Esophagus muscularis mucosa (tissue), 4 donors: ENCODE measurements at places on chromosomes 1 and 21.

GRCh38 chr1:236663934-236664333, 22.4 kb upstream of the ACTN2 start:
- H3K27ac ChIP-seq: no peak overlapping the region
- H3K36me3 ChIP-seq: no peaks in the 10 kb centered on the region
- DNase-seq: no peak
- H3K27me3 ChIP-seq: no peaks in the 10 kb centered on the region
- H3K4me3 ChIP-seq: no peak overlapping the region

GRCh38 chr1:6831366-6831765, 46.1 kb downstream of the CAMTA1 start:
- H3K36me3 ChIP-seq: no peaks in the 10 kb centered on the region
- no peak overlapping the region for H3K27ac ChIP-seq
- no peaks in the 10 kb centered on the region for H3K27me3 ChIP-seq
- H3K4me1 ChIP-seq: peaks cover 34% of the 10 kb centered on the region
- DNase-seq: no peak
- H3K4me3 ChIP-seq: no peak overlapping the region

DNA sequence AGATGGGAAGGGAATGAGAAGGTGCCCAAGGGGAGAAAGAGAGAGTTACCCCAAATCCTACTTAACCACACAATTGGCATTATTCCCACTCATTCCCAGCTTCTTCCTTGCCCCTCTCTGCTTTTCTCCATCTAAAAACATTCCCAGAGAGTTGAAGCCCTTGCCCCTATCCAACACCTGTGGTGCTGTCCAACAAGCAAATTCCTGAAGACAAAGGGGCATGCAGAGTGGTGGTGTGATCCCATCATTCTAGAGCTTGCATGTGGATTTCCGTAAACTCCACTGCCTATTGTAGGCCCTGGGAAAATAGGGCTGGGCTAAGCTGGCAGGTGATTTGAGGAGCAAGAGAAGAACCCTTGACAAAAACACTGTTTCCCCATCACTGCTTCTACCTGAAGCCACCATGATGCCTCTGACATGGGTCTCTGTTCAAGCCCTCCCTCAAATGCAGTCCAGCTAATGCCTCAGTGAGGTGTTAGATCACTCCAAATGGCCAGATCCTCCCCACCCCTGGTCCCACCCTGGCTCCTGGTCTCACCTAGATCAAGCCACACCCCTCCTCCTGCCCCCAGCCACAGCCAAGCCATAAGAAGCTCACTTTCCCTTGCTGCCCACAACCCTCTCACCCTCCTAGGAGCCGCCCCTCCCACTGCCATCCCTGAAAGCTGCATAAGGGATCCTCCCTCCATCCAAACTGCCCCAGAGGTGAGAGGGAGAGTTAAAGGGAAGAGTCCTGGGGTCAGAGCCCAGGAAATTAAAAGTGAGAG, 29.5 kb downstream of the SYT2 start:
- H3K36me3 ChIP-seq: no peaks in the 10 kb centered on the region
- no peak overlapping the region for H3K4me3 ChIP-seq
- H3K27ac ChIP-seq: no peak overlapping the region
- H3K4me1 ChIP-seq: no peaks in the 10 kb centered on the region
- H3K27me3 ChIP-seq: peaks cover 50% of the 10 kb centered on the region
- no peak for DNase-seq

DNA sequence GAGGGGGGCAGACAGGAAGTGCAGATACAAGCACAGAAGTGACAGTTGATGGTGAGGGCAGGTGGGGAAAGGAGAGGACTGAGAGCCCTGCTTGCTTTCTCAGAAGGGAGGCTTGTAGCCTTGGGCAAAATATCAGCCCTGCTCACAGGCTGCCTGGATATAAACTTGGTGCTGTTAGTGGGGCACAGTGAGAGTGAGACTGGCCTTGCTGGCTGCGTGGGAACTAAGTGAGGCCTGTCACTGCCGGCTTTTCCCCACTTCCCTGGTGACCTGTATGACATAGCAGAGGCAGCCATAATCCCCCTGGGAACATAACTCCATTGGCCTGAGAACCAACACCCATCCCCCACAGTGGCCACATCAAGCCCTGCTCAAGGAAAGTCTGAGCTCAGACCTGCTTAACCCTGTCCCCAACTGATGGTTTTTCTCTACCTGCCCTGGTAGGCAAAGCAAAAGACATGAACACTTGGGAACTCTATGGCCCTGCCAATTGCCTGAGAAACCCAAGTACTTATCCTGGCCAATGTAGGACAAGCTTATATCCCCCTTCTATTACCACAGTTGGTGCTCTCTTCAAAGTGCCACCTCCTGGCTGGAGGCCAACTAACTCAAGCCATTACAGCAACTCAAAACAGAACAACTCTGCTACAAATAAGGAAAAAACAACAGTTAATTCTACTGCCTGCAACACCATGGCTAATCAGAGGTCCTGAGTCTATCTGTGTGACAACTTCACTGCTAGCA, 472.7 kb downstream of the PLPP3 start:
- H3K27ac ChIP-seq: no peak overlapping the region
- H3K27me3 ChIP-seq: no peaks in the 10 kb centered on the region
- no peak for DNase-seq
- no peaks in the 10 kb centered on the region for H3K36me3 ChIP-seq
- H3K4me1 ChIP-seq: no peaks in the 10 kb centered on the region
- no peak overlapping the region for H3K4me3 ChIP-seq

DNA sequence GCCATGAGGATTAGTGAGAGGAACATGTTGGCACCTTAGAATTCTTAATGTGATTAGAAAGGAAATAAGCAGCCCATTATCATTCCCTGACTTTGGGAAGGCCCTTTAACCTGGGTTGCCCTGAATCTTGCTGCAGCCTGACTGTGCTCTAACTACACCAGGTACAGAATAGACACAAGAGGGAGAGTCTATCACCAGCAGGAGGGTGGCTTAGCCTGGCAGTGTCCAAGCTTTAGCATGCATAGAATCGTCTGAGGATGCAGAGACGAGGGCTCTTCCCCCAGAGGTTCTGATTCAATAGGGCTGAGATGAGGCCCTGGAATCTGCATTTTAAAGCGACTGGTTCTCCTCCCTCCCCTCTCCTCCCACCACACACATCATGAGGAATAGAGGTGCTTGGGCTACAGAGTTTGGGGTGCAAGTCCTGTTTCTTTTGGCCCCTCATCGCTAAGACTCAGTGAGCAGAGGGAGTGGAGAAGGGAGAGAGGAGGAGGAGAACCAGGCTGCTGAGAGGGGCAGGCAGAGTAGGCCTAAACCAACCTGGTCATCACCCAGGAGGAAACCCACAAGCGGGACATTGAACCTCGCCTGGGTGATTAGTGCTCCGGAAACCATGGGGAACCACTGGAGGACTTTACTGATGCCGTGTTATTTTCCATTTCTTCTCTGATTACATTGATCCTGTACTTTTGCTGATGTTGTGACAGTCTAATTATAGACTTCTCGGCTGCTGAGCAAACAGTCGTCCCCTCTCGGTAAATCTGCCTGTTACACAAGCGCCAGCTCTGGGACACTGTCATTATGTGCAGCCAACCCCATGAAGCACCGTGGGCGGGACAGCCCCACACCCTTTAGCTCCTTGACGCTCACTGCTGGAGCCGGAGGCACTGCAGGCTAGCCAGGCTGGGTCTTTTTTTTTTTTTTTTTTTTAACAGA, 6.3 kb upstream of the TENT5C start:
- H3K4me3 ChIP-seq: no peak overlapping the region
- no peaks in the 10 kb centered on the region for H3K36me3 ChIP-seq
- peaks cover under 1% of the 10 kb centered on the region for H3K4me1 ChIP-seq
- no peaks in the 10 kb centered on the region for H3K27me3 ChIP-seq

DNA sequence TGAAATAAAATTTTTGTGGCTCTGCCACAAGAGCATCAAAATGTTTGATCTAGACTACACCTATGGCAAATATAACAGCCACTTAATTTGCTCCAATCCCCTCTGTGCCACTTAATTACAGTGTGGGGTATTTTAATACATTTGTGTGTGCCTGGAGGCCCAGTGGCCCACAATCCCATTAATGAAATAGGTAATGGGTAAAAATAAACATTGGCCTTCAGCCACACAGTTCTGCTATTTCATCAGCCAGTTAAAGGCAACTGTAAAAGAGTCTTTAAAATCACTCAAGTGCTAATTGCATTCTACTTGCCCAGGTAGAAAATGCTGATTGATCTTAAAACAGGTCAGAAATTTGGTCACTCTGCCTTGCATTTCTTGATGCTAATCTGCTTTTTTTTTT, 151.6 kb upstream of the UBE2U start:
- no peak overlapping the region for H3K4me3 ChIP-seq
- no peak overlapping the region for H3K27ac ChIP-seq
- no peaks in the 10 kb centered on the region for H3K4me1 ChIP-seq
- no peaks in the 10 kb centered on the region for H3K27me3 ChIP-seq
- peak; percentile 21 for DNase-seq

GRCh38 chr1:203523667-203524066, 29.7 kb downstream of the OPTC start:
- peaks cover 74% of the 10 kb centered on the region for H3K4me1 ChIP-seq
- H3K27ac ChIP-seq: peak overlapping the region; percentile 57
- no peaks in the 10 kb centered on the region for H3K27me3 ChIP-seq
- no peak for DNase-seq

GRCh38 chr1:96971849-96972602, 250.4 kb downstream of the PTBP2 start:
- H3K27ac ChIP-seq: no peak overlapping the region
- H3K27me3 ChIP-seq: no peaks in the 10 kb centered on the region
- no peak for DNase-seq
- no peaks in the 10 kb centered on the region for H3K36me3 ChIP-seq
- peaks cover 14% of the 10 kb centered on the region for H3K4me1 ChIP-seq

DNA sequence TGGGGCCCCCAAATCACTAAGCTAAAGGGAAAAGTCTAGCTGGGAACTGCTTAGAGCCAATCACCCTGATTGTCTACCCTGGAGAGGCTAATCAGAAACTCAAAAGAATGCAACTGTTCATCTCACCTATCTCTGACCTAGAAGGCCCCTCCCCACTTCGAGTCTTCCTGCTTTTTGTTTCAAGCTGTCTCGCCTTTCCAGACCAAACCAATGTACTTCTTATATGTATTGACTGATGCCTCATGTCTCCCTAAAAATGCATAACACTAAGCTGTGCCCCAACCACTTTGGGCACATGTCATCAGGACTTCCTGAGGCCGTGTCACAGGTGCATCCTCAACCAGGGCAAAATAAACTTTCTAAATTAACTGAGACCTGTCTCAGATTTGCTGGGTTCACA, 209.5 kb downstream of the APP start:
- H3K27me3 ChIP-seq: no peaks in the 10 kb centered on the region
- H3K4me1 ChIP-seq: peaks cover 7% of the 10 kb centered on the region
- DNase-seq: no peak
- no peak overlapping the region for H3K27ac ChIP-seq
- peaks cover 16% of the 10 kb centered on the region for H3K36me3 ChIP-seq

- no peaks in the 10 kb centered on the region for H3K27me3 ChIP-seq
- H3K4me1 ChIP-seq: peaks cover 72% of the 10 kb centered on the region
- H3K36me3 ChIP-seq: no peaks in the 10 kb centered on the region
- H3K27ac ChIP-seq: no peak overlapping the region
- no peak overlapping the region for H3K4me3 ChIP-seq
Measured at GRCh38 chr21:31725202-31725839, 6.6 kb downstream of the SCAF4 start.

GRCh38 chr1:19893687-19894086, 11.5 kb downstream of the OTUD3 start:
- no peak overlapping the region for H3K27ac ChIP-seq
- no peak for DNase-seq
- no peaks in the 10 kb centered on the region for H3K27me3 ChIP-seq
- H3K4me3 ChIP-seq: no peak overlapping the region

- H3K4me3 ChIP-seq: no peak overlapping the region
- H3K27me3 ChIP-seq: no peaks in the 10 kb centered on the region
- peaks cover 10% of the 10 kb centered on the region for H3K36me3 ChIP-seq
- H3K4me1 ChIP-seq: peaks cover 71% of the 10 kb centered on the region
- DNase-seq: no peak
Measured at GRCh38 chr1:203681739-203682138, 55.1 kb downstream of the ATP2B4 start.

GRCh38 chr21:42463861-42464515, 32.0 kb downstream of the RSPH1 start:
- no peak overlapping the region for H3K4me3 ChIP-seq
- peaks cover 4% of the 10 kb centered on the region for H3K4me1 ChIP-seq
- DNase-seq: no peak

GRCh38 chr1:163747855-163748254, 426.1 kb downstream of the NUF2 start:
- no peak overlapping the region for H3K27ac ChIP-seq
- no peak for DNase-seq
- H3K4me1 ChIP-seq: no peaks in the 10 kb centered on the region
- no peaks in the 10 kb centered on the region for H3K27me3 ChIP-seq
- no peak overlapping the region for H3K4me3 ChIP-seq

DNA sequence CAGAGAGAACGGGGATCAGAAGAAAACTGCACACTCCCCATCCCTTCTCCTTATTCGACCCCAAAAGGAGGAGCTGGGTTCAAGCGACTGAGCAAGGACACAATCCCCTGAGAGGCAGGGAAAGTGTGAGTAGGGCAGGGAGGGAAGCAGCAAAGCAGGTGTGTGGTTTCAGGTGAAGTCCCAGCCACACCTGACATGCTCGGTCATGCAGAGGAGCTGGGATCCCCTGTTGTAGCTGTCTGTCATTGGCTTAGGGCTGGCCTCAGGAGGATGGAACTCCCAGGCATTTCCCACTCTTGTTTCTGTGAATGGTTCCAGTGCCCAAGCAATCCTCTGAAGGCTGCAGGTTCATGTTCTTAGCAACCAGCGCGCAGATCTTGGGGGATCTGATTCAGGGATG, 150.7 kb downstream of the DSCAM start:
- no peak overlapping the region for H3K27ac ChIP-seq
- no peaks in the 10 kb centered on the region for H3K4me1 ChIP-seq
- H3K36me3 ChIP-seq: no peaks in the 10 kb centered on the region
- DNase-seq: no peak
- no peak overlapping the region for H3K4me3 ChIP-seq
- H3K27me3 ChIP-seq: no peaks in the 10 kb centered on the region

DNA sequence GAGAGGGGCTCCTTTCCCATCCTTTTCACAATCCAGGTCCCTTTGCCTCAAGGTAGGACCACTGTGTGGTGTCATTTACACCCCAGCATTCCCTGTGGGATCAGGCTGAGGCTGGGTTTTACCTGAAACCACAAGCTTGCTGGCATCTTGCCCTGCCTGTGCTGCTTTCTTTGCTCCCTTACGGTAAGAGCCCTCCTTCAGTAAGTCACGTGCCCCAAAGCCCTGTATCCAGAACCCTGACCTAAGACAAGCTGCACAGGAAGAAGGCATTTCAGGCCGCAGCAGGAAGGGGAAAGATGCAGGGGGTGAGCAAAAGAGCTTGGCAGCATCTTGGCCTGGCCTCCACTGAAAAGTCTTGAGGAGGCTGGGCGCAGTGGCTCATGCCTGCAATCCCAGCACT, 58.4 kb downstream of the KLHDC7A start:
- H3K27ac ChIP-seq: no peak overlapping the region
- no peaks in the 10 kb centered on the region for H3K36me3 ChIP-seq
- H3K27me3 ChIP-seq: no peaks in the 10 kb centered on the region
- no peak for DNase-seq
- H3K4me1 ChIP-seq: no peaks in the 10 kb centered on the region

DNA sequence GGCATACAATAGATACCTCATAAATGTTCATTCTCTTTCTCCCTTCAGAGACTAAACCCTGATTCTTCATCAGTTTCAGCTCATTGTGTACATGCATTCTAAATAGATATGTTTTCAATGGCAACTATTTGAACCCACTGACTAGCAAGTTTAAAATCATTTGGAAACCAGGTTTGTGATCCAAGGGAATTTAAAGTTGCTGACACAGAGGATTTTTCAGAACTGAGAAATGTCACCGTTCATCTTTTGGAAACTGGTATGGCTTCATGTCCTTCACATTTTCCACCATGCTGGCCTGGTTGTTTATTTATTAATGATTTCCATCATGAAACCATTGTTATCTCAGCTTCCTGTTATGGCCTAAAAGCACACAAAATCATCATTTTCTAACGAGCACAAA, 81.8 kb upstream of the BARHL2 start:
- H3K4me3 ChIP-seq: no peak overlapping the region
- no peaks in the 10 kb centered on the region for H3K36me3 ChIP-seq
- H3K27ac ChIP-seq: no peak overlapping the region
